ENCODE measurements at places on chromosomes 7 and 10. TPM values are rescaled to one million over a fixed set of nuclear protein-coding genes. Genes with fewer than 3 reads are reported as not detected.
A peak's percentile ranks its signal among the peaks of the same experiment; 100 is the strongest.

- peak; percentile 84 for DNase-seq
Observed at GRCh38 chr10:48551861-48552591, 52.8 kb downstream of the ARHGAP22 start.

- DNase-seq, result no peak
Observed at GRCh38 chr10:14050598-14050997, 280.1 kb downstream of the FRMD4A start.

- no peak for DNase-seq
Observed at GRCh38 chr10:78250313-78251015, 216.8 kb downstream of the RPS24 start.

Gene NPC1L1
- total RNA-seq, result not detected

DNA sequence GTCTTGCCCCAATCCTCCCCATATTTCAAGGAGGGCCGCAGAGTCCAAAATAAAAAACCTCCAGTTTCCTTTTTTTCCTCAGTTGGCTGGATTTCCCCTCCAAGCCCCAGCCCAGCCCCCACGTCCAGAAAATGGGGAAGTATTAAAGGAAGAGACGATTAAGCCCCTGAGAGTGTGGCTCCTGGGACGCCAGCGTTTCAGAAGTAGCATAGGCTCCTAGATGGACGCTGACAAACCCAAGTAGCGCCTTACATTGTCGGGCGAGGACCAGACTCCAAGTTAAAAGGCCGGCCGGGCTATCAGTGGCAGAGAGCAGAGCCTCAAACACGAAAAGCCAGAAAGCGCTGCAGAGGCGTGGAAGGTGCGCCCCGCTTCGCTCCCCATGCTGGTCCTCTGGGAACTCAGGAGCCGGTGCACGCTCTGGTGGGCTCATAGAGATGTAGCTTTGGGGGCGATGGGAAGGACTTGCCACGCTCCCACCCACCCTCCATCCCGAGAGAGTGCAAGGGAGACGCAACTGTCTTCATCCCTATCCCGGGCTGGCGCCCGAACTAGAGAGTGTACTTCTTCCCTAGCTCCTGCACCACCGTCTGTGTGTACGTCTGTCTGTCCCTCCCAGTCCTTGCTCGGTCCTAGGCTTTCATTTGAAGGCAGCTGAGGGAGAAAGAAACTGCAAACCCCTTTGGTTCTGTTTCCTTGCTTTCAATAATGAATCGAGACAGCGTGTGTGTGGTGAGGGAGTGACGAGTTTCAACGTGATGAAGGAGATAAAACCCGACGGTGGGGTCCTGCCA is 6.3 kb upstream of the EMX2 start:
- DNase-seq, result peak; percentile 59

- DNase-seq, result peak; percentile 68
Observed at GRCh38 chr7:132169730-132170129, 406.5 kb downstream of the PLXNA4 start.

Gene WNT8B
- total RNA-seq, result 0.10 TPM

DNA sequence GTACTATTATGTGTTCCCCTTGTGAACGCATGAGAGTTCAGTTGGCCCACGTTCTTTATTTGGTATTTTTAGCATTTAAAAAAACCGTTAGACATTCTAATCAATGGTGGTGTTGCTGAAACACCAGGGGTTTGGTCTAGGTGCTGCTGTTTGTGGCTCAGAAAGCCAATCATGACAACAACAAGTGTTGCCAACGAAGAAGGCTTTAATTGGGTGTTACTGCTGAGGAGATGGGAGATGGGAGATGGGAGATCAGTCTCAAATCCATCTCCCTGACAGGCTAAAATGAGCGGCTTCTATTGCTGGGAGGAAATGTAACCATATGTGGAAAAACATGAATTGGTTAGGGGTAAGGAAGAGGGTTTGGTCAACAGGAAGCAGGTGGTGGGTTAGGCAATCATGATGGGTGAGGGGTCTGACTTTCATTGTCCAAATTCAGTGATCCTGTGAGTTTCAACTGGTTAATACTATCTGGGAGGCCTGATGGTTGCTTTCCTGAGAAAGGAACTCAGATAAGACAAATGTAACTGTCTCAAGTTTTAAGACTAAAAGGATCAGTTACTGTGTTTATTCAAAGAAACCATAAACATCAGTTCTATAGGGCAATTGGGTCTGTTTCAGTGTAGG is 4.6 kb upstream of the ZNF425 start:
- no peak for DNase-seq

Gene CASD1
- 16.0 TPM for total RNA-seq

- peak; percentile 45 for DNase-seq
Observed at GRCh38 chr7:111730476-111731300, 168.4 kb upstream of the IMMP2L start.

GRCh38 chr10:64586934-64587503 is 1065.8 kb downstream of the REEP3 start:
- DNase-seq, result no peak
